Activated CD4-positive, alpha-beta memory T cell treated with anti-CD3 and anti-CD28 coated beads for 36 hours (primary cell): ENCODE measurements at places on chromosomes 4 and X.

GRCh38 chr4:87171944-87172343 lies 48.5 kb downstream of the KLHL8 start:
- DNase-seq, result no peak

DNA sequence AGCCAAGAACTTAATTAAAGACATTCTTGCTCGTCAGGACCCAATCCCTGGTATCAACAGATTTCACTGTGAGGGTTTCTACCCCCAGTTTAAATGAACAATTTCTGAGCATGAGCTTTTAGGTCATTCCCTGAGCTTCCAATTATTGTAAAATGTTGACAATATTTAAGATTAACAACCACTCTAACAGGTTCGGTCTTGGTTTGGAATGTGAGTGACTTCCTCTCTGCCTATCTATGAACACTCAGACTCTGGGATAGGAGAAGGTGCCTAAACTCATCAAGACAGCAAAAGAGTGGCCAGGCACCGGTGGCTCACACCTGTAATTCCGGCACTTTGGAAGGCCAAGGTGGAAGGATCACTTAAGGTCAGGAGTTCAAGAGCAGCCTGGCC lies 82.9 kb upstream of the TMEM150C start:
- no peak for DNase-seq

GRCh38 chr4:38654273-38654672 lies 9.7 kb upstream of the KLF3 start:
- DNase-seq, result no peak

- DNase-seq, result no peak
Measured at GRCh38 chrX:69179380-69179911, 14.2 kb upstream of the PJA1 start.

DNA sequence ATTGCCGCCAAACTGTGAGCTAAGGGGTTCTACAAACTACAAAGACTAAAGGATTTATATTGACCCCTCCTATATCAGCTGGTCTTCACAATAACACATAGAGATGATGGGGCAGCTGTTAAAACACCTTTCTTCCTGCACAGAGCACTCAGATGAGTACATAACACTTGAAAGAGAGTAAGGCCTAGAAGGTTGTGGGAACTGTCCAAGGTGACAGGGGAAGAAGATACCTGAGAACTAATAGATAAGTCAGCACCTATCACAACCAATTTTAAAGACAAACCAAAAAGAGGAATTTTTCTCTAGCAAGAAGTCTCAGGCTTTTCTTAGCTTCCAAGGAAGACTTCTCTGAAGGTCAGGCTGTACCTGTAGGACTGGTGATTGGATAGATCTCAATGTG lies 19.1 kb upstream of the CXCL6 start:
- no peak for DNase-seq

DNA sequence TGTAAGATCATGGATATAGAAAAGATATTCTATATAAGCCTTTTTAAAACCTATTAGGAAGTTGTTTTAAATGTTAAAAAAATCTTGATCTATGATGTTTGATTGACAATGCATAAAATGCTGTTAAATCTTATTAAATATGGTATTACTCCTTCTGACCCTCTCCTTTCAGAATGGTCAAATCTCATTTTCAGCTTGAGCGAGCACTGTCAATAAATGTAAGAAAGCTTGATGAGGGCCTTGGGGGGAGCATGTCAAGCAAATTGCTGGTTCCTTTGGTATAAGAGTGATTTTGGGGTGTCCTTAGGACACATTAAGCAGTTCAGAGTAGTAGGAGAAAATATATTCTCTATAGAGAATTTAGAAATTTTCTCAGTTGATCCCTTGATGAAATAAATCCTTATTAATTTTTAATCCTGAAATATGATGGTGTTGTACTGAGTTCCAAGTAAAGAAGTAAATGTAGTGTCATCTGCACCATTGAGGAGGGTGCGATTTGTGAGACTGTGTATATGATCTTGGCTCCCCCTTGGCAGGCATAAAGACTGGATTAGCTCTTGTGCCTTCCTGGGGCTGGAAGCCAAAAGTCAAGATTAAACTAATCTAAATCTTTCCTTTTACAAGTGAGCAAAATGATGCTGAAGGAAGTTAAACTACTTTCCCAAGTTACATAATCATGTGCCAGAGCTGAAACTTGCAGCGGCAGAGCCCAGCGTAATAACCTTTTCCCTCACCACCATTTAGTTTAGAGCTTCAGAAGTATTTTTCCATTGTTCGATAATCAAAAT lies 82.6 kb upstream of the ANK2 start:
- DNase-seq, result no peak

DNA sequence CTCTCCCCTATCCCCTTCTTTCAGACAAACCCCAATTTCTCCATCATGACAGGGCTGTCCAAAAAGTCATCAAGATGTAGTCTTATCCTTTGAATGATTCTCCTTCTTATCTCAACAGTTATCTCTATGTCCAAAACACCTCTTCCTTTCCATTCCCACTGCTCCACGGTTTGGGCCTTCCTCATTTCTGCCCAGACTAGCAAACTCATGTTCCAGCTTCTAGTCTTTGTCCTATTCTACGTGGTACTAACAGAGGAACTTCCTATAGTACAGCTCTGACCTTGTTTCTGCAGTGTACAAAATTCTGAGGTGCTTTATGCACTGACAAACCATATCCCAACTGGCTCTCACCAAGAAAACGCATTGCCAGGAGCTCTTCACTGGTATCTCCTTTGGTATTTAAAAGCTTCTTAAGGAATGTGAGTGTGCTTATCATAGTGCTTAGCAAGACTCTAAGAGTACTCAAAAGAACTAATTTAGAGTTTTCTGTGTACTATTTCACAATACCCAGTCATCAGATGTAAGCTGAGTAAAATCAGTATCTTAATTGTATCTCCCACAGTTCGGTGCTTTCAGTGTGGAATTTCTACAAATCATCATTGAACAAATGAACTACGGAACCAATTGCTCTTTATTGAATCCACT lies 65.5 kb downstream of the MAML3 start:
- DNase-seq, result no peak

- DNase-seq, result no peak
Measured at GRCh38 chrX:9019151-9019550, 14.8 kb downstream of the FAM9B start.

- no peak for DNase-seq
Measured at GRCh38 chrX:104913348-104913747, 307.1 kb downstream of the TEX13A start.

GRCh38 chr4:41613821-41614220 lies 75.9 kb downstream of the LIMCH1 start:
- no peak for DNase-seq

DNA sequence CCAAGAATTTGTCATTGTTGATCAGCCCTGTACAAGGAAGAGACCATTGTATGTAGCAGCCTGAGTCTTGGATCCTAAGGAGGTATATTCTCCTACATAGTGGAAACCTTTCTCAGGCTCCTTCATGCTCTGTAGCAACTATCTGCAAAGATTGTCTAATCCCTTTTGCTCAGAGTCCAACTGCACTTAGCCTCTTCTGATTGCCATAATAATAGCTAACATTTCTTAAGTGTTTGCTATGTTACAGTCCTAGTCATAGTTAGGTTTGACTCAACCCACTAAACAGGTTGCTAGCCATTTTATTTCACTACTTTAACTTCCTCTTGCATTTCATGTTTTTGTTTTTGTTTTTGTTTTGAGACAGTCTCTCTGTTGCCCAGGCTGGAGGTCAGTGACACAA lies 50.8 kb upstream of the SLC16A2 start:
- no peak for DNase-seq

DNA sequence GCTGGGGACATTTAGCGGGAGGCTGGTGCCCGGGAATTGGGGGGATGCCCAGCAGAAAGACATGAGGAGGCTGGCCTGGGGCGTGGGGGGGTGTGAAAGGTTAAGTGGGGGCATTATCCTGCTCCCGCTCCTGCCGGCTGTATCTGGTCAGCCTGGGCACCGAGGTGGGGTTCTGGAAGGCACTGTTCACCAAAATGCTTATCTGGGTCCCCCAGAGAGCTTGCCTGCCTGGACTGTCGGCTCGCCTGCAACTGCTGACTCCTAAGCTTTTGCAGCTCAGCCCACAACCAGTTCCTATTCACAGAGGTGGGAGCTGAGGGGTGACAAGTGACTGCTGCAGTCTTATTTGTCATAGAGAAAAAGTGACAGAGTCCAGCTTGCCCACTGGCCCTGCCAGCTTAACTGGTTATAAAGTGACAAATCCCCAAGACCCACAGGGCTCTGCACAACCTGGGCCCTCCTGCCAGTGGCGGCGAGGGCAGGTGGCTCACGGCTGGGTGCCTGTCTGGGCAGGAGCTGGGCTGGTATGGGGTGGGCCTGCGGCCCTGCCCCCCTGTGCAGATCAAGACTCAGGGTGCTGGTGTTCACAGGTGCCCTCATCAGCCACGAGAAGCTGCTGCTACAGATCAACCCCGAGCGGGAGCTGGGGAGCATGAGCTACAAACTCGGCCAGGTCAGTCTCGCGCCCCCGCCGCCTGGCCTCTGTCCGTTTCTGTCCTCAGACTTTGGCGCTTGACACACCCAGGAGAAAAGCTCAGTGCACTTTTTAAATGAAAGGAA lies 23.7 kb upstream of the MSANTD1 start:
- no peak for DNase-seq

DNA sequence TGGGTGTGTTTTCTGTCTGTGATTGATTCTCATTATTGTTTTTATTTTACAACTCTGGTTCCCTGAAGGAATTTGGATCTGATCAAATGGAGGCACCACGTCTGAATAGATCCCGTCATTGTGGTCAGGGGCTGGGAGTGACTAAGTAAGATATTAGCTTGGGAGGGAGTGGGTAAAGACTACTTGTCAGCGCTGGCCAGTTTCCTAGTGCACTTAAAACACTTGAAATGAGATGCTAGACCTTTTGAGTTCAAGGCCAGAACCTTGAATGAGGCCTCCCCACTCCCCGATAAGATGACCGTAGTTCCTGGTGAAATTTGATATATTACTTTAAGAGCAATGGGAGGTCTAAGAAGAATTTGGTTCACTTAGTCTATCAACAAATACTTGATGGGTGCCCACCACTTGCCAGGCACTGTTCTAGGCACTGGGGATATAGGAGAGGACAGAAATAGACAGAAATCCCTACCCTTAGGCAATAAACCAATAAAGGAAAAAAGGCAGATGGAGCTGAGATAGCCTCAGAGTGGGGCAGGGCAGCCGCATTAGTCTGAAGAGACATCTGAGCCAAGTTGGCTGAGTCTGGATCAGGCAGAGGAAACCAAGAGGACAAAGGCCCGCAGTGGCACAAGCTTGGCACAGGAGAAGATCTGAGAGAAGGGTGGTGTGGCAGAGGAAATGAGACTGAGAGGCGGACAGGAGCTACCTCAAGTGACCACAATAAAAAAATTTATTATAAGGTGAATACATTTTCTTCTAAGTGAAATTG lies 11.8 kb downstream of the FAM184B start:
- DNase-seq, result no peak

- no peak for DNase-seq
Measured at GRCh38 chrX:15055146-15055930, 182.1 kb downstream of the MOSPD2 start.

DNA sequence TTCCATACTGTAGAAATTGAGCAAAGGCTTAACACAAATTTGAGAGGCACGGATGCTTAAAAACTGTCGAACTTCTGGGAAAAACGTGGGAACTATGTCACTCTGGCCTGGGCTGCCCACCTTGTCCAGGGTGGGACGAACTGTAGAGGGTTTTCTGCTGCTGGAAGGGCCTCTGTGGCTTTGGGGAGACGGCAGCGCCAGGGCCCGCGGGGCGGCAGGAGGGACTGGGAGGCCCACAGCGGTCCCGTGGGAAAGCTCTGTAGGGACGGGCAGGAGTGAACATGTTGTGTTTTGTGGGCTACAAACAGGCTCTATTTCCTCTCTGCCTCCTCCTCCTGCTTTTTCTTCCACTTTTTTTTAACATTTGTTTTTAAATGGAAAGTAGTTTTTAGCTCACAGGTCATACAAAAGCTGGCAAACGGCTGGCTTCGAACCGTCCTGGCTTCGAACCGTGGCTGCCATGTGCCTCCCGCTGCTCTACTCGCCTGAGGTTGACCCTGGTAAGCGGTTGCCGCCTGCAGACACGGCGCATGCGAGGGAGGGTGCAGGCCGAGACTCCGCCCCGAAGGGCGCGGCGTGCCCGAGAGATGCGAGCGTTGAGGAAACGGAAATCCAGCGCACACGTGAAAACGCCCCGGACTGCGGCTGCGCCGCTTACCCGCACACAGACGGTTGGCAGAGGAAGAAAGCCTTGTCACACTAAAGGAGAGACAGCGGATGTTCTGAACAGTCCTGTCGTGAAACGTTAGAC lies 382.3 kb upstream of the ZFP42 start:
- DNase-seq, result no peak

- DNase-seq, result no peak
Measured at GRCh38 chr4:104983615-104984179, 163.0 kb upstream of the TET2 start.

GRCh38 chr4:173498023-173498422 lies 32.0 kb downstream of the HAND2 start:
- DNase-seq, result no peak

GRCh38 chrX:140157611-140158010 lies 192.3 kb upstream of the CXorf66 start:
- DNase-seq, result no peak

DNA sequence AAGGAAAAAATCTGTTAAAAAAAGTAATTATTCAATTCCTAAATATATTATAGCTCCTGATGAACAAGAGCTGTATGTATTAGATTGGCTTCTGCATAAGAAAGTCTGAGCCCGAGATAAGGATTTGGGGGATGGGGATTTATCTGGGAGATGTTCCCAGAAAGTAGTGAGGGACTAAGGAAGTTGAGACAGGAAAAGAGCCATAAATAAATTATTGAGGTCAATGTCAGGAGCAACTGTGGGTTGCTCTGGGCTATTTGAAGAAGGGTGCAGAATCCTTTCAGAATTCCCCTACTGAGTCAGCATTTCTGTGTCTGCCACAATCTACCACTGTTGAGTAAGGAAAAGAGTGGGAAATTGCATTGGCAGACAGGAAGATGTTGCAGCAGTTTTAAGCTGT lies 3.1 kb upstream of the TDO2 start:
- DNase-seq, result no peak

GRCh38 chr4:109655396-109655795 lies 47.8 kb downstream of the CASP6 start:
- no peak for DNase-seq

GRCh38 chr4:126124818-126125217 lies 810.1 kb downstream of the FAT4 start:
- no peak for DNase-seq

- no peak for DNase-seq
Measured at GRCh38 chr4:170089274-170089667, 485 bp downstream of the AADAT start.

DNA sequence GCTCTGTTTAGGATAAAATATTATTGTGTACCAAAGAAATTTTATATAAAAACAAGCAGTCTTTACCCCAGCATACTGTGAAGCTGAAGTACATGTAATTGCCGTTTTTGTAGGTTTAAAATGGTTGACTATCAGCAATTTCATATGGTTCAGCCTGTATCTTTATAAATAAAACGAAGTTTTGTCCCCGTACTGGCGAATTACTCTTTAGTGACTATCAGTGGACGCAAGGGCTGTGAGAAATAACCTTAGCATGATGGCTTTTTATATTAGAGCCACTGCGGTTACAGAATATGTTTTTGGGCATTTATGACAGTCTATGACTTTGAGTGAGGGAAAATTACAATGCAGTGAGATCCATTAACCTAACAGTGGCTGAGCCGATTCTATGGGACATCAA lies 1.2 kb downstream of the GPM6B start:
- DNase-seq, result no peak
